ENCODE measurements at places on chromosomes 3 and 15.

GRCh38 chr3:96705895-96706294 lies 108.5 kb upstream of the EPHA6 start:
- DNase-seq = no peak

DNA sequence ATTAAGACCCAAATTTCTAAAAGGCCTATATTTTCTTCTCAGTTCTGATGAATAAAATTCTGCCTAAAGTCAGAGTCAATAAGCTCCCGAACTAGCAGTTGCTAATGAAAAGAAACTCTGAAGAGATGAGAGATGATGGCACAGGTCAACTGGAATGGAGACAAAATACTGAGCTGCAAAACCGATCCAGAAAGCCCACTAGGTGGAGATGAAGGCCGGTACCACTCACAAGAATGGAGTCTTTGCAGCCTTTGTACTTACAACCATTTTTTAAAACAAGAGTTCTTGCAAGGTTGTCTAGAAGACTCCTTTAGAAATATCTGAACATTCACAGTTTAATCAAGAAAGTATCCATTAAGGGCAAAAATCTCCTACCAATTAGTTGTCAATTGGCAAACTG lies 119.9 kb upstream of the TJP1 start:
- no peak for DNase-seq

GRCh38 chr3:143090486-143090885 lies 29.1 kb upstream of the CHST2 start:
- DNase-seq = no peak

GRCh38 chr15:78944202-78944625 lies 632 bp downstream of the CTSH start:
- DNase-seq = no peak

GRCh38 chr3:53238886-53239285 lies 16.9 kb downstream of the TKT start:
- no peak for DNase-seq
